ENCODE measurements at places on chromosomes 7 and 10. TPM values are rescaled to one million over a fixed set of nuclear protein-coding genes. Genes with fewer than 3 reads are reported as not detected.

DNA sequence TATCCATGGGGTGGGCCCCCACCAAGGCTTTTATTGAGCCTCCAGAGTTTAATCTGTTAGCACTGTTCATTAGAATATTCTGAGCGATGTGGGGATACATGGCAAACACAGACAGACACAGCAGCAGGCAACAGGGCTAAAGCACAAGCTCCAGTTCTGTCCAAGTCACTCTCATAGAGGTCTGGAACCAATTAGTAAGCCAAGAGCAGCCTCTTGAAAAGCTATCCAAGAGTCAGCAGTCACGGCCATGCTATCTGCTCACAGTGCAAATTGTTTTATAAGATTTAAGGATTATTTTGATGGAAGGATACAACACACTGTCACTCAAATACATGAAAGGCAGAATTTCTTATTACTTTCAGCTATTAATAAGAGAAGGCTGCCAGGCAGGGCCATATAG is 86.4 kb upstream of the DGKB start:
- DNase-seq, result no peak

Gene EGFR
- total RNA-seq, result 28.2 TPM

Gene AKR1C8
- not detected for total RNA-seq

Gene TYW1B
- total RNA-seq, result 4.9 TPM

DNA sequence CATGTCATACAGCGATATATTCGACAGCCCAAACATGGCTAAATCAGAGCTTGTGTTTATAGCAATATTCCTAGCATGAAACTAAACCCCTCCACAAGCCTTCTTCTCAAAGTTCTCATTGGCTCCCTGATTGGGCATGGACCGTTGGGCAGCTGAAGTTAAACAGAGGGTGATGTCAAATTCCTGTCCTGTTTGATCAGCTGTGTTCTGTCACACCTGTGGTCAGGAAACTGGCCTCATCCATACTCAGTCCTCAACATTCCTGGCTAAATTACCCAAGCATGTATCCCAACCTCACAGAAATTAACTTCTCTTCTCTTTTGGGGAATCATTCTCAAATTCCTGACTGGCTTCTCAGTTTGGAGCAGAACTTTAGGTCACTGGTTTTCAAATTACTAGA is 107.9 kb downstream of the ODAD2 start:
- DNase-seq, result no peak

GRCh38 chr10:96678725-96679124 is 41.6 kb downstream of the PIK3AP1 start:
- DNase-seq, result no peak

GRCh38 chr7:55164527-55164926 is 145.7 kb downstream of the EGFR start:
- no peak for DNase-seq

Gene SOSTDC1
- total RNA-seq, result 25.6 TPM

- no peak for DNase-seq
Measured at GRCh38 chr7:79761876-79762429, 308.5 kb upstream of the MAGI2 start.

- DNase-seq, result no peak
Measured at GRCh38 chr10:102324061-102324460, 71.4 kb upstream of the NFKB2 start.

DNA sequence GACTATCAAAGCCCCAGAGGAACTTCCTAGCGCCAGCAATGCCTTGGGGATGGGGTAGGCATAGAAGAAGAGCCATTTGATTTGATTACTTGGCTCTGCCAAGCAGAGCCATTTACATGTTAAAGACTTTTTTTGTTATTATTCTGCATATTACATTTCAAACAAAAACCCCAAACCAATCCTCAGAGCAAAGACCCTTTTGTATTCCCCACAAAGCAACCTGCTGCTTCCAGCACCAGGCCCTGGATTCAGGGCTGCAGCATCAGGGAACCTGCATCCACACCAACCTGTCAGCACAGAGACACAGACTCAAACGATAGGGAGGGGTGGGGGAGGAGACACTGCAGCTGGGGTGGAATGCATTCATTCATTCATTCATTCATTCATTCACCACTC is 73.2 kb downstream of the GRID1 start:
- DNase-seq, result no peak

Gene OR6B1
- total RNA-seq, result not detected

Gene POLD2
- total RNA-seq, result 37.5 TPM

Gene PDE1C
- total RNA-seq, result 20.4 TPM

GRCh38 chr7:112997831-112998230 is 88.8 kb downstream of the GPR85 start:
- DNase-seq, result no peak

GRCh38 chr10:17989908-17990767 is 38.4 kb downstream of the SLC39A12 start:
- no peak for DNase-seq

GRCh38 chr10:1706711-1707110 is 30.6 kb downstream of the ADARB2 start:
- no peak for DNase-seq

Gene GPR22
- 2.2 TPM for total RNA-seq

Gene ANKRD30A
- not detected for total RNA-seq

GRCh38 chr10:93068411-93069244 is 5.1 kb upstream of the CYP26A1 start:
- no peak for DNase-seq

DNA sequence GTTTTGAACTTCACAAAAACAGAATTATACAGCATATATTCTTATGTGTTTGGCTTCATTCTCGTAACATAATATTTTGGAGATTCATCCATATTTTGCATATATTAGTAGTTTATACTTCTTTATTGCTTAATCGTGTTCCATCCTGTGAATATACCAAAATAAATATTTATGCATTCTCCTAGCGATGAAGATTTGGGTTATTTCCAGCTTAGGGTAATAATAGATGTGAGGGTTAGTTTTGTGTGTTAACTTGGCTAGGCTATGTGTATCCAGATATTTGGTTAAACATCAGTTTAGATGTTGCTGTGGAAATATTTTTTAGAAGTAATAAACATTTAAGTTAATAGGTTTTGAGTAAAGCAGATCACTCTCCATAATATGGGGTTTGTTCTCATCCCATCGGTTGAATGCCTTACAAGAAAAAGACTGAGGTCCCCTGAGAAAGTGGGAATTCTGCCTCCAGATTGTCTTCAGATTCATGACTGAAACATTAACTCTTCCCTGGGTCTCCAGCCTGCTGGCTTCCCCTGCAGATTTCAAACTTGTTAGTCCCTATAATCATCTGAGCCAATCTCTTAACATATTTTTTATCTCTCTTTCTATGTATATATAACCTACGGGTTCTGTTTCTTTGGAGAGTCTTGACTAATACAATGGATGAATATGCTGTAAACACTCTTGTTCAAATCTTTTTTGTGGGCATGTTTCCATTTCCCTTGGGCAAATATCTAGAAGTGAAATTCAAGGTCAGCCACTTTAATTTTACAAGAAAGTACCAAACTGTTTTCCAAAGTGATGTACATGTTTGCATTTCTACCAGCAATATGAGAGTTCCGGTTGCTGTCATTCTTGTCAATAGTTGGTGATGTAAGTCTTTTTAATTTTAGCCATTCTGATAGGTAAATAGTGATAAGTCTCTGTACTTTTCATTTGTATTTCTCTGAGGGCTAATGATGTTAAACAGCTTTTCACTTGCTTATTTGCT is 48.7 kb downstream of the PDK4 start:
- no peak for DNase-seq

DNA sequence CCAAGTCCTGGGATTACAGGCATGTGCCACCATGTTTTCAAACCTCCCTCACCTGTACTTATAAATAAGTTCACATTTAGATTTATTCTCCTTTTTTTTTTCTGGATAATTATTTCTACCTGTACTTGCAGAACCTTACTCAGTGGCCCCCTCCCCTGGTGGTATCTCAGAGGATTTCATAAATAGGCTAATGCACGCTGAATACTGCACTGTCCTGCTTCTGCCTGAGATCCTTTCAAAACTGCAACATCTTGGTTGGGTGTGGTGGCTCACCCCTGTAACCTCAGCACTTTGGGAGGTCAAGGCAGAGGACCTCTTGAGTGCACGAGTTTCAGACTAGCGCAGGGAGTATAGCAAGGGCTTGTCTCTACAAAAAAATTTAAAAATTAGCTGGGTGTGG is 4.6 kb upstream of the BLVRA start:
- DNase-seq, result no peak

Gene AKR1C3
- 13.4 TPM for total RNA-seq

Gene RTKN2
- 12.2 TPM for total RNA-seq

GRCh38 chr7:116806046-116806944 is 56.1 kb upstream of the CAPZA2 start:
- DNase-seq, result no peak

Gene GRM3
- total RNA-seq, result 0.21 TPM

DNA sequence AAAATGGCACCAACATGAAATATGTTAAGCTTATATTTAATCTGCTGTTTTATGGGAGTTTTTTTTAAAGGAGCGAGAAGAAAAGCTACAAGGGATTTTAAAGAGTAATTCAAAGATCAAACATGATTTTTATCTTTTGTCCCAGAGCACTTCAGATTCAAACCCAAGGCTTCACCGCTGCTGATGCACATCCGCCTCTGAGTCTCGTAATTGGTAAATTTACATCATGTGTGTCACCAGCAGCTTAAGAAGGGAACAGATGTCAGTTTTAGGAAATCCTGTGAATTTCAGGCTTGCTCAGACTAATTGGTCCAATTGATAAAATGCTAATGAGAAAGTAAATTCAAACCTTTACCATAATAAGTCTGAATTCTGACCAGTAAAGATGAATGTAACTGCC is 406.3 kb downstream of the GFRA1 start:
- DNase-seq, result no peak

DNA sequence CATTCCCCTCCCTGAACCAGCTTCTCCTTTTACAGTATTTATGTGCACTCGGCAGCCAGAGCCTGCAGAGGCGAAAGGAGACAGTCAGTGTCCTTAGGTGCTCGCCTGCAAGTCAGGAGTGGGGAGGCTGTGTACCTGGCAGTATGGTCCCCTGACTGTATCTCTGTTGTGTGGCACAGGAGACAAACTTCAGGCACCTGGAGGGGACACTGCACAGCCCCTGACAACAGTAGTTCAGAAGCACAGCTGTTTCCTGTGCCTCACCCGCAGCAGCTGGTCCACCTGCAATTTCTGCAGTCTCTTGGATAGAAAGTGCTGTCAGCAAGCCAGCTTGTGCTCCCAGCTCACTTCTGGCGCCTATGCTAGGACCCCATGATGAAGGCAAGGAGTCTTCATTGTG is 73.4 kb upstream of the LAMB4 start:
- DNase-seq, result no peak

- DNase-seq, result no peak
Measured at GRCh38 chr7:631964-632830, 94.3 kb upstream of the DNAAF5 start.

DNA sequence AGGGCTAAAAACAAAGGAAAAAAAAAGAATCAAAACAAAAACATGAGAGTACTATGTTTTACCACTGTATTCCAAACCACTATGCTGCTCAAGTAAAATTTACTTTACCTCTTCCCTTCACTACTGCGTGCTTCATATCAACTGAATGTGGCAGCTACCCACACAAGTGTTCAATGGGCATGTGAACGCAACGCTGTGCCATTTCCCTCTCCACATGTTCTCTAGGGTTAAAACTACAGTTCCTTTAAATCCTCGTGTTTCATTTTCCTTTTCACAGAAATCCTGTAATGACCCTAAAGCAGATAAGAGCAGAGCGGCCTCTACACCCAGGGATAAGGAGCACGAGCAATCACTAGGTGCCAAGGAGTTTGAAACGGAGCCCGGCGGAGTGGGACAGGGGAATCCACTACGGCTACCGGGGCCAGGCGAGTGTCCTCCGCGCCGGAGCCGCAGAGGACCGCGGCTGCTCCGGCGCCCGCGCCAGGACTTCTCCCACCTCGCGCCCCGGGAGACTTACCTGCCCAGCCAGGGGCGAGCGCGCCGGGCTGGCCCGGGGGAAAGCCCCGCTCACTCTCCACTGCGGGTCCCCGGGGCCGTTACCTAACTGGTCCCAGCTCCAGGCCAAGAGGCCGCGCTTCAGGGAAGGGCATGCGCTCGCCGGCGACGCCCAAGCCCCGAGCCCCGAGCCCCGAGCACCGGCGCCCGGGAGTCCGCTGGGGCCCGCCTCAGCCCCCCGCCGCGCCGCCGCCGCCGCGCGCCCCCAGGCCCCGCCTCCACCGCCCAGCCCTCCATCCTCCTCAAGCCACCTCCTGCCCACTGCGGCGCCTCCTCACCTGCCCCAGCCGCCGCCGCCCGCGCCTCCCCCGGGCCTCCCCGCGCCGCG is 711 bp downstream of the NAMPT start:
- DNase-seq, result peak; percentile 13

DNA sequence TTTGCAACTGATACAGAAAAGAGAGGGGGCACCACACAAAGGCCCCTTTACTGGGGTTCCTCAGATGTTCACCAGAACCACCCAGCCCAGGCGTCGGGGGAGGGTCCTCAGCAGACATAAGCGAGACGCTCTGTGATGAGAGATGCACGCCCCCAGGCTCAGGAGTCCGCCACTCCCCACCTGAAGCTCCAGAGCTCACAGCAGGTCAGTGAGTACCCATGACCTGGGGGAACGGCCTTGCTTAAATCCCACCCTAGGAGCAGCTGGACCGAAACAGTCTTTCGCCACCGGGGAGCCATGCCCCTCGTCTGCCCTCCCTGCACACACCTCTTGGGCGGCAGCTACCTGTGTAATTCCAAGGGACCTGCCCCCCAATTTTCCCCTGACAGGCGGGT is 2.8 kb downstream of the CRYGN start:
- no peak for DNase-seq

- no peak for DNase-seq
Measured at GRCh38 chr7:132450188-132450587, 126.1 kb downstream of the PLXNA4 start.

DNA sequence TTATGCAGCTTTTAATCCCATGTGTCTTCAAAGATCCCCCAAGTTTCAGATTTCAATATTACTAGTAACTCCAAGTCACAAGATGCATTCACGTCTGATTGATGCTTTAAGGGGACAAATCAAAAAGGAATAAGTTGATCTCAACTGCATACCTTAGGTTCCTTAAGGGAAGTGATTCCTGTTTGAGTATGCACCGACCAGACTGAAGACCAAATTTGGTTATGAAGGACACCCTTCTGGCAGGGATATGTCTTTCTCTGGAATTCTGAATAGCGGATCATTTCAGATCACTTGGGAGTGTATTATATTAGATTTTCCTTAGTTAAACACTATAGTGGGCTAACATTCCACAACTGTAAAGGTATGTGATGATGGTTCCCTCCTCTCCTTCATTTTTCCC is 4.3 kb downstream of the KIF5B start:
- DNase-seq, result no peak

DNA sequence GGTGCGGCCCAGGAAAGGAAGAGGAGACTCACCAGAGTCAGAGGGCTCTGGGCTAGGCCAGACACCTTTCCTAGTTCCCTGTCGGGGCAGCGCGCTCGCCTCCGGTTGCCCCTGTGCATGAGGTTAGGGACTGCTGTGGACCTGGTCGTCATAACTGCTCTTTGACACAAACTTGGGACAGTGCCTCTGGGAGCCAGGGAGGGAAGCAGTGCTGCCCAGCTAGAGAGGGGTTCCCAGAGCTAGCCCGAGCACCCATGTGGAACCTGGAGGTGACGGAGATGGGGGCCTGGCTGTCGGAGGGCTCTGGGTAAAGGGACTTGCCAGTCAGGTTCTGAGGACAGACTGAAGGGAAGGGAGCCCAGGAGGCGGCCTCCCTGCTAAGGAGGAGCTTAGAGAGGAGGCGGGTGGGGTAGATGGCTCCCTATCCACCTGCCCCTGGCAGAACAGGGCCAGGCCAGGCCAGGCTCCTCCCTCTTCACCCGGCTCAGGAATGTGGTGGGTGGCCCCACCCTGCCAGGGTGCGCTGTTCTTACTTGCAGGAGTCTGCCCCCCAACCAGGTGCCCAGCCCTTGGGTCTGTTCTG is 29.7 kb downstream of the AGAP3 start:
- DNase-seq, result peak; percentile 57

Data from urinary bladder (tissue), 4 donors.